ENCODE measurements at places on chromosomes 7 and 10.

- DNase-seq, result no peak
Observed at GRCh38 chr7:130750755-130751154, 16.7 kb upstream of the KLF14 start.

- DNase-seq, result no peak
Observed at GRCh38 chr7:101628522-101628921, 574 bp downstream of the MYL10 start.

DNA sequence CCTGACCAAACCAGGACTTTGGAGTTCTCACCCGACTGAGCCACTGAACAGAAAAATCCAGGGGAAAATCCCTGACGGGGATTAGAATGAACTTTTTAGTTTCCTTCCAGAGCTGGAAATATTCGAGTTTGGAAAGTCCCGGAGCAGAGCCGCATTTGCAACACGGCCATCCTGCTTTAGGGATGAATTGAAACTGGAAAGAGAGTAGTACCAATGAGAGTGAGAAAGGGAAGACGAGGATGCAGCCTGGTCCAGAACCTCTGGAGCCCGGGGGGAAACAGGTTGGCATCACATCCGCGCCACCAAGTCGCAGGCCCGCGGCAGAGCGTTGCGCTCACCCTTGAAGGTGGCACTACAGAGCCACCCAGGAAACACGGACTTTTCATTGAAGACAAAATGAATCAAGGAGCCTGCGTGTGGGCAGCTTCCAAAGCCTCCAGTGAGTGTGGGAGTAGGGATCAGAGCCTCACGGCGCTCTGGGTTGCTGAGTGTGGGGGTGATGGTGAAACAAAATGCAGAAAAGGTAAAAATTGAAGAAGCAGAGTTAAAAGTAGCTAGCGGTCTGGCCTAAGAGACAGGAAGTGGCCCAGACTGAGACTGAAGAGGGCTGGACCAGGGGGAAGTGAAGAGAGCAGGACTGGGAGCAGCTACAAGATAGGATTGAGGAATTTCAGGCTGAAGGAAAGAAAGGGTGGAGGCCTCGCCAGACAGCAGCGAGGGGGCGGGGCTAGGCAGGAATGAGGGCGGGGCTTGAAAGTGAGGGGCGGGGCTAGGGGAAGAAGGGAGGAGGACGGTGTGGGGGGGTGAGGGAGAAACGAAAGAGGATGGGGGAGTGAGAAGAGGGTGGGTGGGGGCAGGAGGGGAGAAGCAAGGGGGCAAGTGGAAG is 1.8 kb downstream of the SMURF1 start:
- DNase-seq, result peak; percentile 26

DNA sequence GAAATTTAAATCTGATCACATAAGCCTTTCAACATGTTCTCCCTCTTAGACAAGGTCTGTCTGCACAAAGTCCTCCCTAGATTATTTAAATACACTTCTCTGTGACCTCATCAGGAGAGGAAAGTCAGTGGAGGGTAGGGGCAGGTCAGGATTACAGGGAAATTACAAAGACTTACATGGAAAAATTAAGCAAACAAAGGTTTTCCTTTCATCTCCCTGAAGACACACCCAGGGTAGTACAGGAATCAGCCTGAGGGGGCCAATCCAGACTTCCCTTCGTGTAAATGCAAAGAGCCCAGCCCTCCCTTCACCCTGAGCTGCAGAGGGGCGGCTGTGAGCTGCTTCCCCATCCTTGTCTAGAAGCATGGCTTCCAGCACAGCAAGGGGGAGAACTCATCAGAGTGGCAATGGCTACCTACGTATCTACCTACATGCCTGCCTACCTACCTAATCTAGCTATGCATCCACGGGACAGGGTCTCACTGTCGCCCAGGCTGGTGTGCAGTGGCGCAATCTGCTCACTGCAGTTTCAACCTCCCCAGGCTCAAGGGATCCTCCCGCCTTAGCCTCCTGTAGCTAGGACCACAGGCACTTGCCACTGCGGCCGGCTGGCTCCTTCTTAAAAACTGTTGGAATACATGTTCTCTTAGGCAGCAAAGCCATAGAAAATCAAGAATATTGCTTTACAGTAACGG is 33.2 kb downstream of the PITRM1 start:
- DNase-seq, result no peak

DNA sequence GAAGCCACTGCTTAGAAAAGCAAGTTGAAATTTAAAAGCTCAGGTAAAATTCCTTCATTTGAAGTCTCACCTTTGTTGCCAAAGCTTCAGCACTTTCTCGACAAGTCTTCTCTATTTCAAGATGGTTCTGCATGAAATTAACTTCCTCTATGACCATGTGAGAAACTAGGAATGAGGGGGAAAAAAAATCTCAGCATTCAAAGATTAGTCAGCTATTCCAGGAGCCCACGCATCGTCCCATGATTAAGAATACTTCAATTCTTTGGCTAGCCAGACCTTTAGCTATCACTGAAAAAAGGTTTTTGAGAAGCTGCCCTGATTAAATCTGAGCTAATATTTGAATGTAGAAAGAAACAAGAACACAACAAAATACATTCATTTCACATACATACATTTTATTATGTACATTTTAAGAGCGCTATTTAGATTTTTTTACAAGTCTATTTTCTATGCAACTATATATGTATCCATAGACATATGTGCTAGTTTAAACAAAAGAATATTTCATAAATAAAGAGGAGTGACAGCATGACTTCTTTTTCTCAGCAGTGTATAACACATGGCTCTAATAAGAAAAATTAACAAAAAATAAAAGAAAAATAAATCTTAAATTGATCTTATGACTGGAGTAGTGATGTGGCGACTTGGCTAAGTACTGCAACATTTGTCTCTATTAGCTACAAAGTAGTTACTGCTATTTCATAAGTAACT is 44.8 kb downstream of the SHTN1 start:
- DNase-seq, result no peak

DNA sequence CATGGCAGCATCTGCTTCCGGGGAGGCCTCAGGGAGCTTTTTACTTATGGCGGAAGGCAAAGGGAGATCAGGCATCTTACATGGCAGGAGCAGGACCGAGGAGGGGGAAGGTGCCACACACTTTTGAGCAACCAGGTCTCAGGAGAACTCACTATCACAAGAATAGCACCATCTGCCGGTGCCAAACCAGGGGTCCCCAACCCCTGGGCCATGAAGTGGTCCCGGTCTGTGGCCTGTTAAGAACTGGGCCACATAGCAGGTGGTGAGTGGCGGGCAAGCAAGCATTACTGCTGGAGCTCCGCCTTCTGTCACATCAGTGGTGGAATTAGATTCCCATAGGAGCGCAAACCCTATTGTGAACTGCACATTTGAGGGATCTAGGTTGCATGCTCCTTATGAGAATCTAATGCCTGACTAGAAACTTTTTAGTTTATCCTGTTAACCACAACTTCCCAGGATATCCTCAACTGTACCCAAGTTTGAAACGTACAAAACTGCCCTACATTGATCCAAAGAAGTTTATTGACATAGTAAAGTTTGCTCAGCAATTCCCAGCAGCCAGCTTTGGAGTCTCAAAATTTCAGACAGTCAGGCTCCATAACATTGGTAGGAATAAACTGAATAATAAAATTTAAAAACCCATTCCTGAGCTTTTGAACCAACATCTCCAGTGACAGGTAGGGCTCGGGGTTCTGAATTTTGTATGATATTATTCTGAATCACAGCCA is 228.4 kb upstream of the TAC1 start:
- no peak for DNase-seq

DNA sequence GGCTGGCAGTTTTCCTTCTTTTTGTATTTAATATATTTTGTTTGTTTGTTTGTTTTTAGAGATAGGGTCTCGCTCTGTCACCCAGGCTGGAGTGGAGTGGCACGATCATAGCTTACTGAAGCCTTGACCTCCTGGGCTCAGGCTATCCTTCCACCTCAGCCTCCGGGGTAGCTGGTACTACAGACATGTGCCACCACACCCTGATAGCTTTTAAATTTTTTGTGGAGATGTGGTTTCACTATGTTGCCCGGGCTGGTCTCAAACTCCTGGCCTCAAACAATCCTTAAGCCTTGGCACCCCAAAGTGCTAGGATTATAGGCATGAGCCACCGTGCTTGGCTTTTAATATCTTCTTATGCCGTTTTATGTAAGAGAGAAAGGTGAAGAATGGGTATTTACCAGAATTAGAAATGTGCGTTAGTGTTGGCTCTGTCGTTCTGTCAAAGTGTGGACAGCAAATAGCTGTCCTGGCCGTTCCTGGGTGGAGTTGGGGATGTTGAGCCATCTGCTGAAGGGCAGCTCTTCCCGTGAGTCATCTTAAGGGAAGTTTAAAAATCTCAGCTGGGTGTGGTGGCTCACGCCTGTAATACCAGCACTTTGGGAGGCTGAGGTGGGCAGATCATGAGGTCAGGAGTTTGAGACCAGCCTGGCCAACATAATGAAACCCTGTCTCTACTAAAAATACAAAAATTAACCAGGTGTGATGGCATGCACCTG is 14.8 kb downstream of the OGDH start:
- DNase-seq, result no peak

DNA sequence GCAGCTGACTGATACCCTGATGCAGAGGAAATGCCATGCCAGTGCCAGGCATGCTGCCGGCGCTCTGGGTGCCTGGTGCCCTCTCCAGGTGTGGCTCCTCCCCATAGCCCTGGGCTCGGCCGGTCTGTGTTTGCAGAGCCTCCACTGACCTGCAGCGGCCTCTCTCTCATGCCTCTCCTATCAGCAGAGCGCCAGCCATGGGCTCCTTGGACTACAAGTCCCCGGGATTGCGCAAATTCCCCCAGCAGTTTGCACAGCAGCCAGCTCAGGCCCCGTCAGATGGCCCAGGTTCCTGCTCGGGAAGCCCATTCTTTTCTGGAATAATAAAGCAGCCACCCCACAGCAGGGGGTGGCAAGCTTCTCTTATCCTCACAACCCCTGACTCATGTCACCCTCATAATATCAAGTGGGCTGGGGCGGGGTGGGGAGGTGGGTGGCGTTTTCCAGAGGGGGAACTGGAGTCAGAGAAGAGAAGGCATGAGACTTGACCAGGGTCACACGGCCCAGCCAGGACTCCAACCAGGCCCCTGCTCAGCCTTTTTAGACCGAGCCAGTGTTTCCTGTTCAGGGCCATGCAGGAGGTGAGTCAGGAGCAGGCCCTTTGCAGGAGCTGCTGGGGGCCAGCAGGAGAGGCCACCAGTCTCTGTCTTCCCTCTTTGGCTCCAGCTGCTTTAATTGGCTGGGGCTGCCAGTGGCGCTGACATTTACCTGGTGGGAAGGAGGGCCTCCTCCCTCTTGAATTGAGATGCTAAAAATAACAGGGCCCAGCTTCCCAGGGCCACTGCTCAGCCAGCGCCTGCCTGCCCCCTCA is 58.6 kb downstream of the ZMIZ1 start:
- no peak for DNase-seq
